ENCODE measurements at places on chromosomes 6 and 20.

- no peak for DNase-seq
These were observed 45.8 kb upstream of the ARID1B start for GRCh38 chr6:156731396-156731795.

DNA sequence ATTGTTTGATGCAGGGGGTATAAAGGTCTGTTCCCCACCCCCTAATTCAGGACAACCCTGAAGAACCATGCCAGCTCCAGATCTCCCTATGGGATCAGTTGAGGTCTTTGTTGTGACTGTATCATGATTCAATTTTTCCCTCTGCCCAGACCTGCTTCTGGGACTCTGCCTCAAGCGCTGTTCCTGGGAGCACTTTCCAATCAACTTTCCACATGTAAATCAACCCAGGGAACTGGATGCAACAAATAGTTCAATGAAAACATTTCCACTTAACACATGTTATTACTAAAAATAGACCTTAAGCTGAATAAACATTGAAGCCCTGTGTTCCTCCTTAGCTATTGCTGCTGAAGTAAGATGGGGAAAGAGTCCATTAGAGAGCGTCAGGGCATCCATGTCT lies 139.5 kb downstream of the C6orf58 start:
- DNase-seq = no peak

GRCh38 chr6:128156321-128157111 lies 255.7 kb upstream of the THEMIS start:
- no peak for DNase-seq

DNA sequence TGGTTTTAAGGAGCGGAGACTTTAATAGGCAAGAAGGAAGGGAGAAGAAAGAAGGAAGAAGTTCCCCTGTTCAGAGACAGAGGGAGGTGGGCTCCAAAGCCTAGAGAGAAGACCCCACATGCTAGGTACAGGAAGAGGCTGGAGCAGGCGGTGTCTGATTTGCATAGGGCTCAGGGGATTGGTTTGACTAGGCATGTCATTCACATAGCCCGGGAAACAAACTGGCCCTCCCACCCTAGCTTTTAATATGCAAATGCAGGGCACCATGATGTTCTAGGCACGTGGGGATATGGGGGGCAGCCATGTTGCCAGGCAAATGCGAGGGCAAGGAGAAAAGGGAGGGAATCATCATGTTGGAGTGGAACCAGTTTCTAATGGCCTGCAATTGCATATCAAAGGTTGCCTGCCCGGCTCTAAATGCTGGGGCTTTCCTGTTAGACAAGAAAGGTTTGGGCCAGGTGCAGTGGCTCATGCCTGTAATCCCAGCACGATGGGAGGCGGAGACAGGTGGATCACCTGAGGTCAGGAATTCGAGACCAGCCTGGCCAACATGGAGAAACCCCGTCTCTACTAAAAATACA lies 34.3 kb upstream of the AGPAT4 start:
- no peak for DNase-seq

DNA sequence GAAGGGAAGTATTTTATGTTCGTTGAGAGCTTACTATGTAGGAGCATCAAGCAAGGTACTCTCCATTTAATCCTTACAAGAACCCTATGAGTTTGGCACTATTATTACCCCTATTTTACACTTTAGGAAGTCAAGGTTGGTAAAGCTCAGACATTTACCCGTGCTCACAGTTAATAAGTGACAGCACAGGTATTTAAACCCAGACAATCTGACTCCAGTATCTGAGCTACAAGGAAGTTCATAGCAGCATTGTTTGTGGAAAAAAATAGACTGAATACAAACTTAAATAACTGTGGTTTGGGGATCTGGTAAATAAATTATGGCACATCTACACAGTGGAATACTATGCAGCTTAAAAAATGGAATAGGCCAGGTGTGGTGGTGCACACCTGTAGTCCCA lies 21.2 kb upstream of the GMNN start:
- DNase-seq = no peak

GRCh38 chr6:32074996-32075532 lies 34.1 kb downstream of the TNXB start:
- no peak for DNase-seq
